T-helper 1 cell (primary cell): ENCODE measurements at places on chromosomes 13 and 19.

DNA sequence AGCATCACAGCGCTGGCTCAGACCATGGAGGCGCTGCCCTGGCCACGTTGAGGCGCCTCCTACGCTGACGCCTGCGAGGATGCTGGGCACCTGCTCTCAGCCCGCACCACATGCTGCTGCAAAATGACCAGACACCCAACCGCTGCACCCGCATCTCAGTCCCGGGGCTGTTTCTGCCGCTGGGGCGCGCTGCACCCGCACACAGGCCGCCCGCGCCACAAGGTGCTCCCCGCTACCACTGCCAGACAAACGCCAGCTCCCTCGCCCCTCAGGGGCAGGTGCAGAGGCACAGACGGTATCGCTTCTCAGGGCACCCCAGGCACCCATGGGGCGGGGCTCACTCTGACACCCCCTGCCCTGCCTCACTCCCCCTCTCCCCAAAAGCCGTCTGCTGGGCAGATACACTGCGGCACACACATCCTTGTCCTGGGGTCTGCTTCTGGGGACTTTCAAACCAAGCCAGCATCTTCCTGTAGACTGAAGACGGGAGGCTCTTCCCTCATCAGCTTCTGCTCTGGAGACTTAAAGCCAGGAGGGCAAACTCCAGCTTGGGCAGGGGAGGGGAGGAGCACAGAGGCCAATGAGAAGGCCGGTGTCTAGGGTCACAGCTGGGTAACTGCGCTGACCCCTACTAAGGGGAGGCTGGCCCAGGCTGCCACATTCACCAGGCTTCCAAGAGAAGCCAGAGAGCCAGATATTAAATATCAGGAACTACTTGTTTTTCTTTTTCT, 16.3 kb downstream of the CHERP start:
- DNase-seq, result no peak

GRCh38 chr19:21699197-21699596, 68.2 kb downstream of the ZNF100 start:
- no peak for DNase-seq

DNA sequence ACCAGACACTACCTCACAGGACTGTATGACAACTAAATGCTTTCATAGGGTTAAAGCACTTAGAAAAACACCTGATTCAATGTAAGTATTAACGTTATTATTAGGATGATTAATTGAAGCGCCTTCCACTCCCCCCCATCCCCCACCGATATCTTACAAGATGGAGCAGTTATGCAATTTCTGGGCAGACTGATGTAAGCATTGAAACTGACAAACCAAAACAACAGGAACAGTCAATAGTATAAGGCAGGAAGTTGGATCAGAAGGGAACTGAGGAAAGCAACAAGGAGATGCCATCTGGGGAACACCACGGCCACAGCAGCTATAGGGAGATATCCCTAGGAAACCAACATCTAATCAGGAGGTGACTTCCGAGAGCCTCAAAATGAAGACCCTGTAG, 3.8 kb downstream of the LCP1 start:
- no peak for DNase-seq

GRCh38 chr19:10269333-10270179, 1.4 kb upstream of the ICAM1 start:
- peak; percentile 85 for DNase-seq

GRCh38 chr13:110815471-110816204, 99.2 kb downstream of the ANKRD10 start:
- no peak for DNase-seq

DNA sequence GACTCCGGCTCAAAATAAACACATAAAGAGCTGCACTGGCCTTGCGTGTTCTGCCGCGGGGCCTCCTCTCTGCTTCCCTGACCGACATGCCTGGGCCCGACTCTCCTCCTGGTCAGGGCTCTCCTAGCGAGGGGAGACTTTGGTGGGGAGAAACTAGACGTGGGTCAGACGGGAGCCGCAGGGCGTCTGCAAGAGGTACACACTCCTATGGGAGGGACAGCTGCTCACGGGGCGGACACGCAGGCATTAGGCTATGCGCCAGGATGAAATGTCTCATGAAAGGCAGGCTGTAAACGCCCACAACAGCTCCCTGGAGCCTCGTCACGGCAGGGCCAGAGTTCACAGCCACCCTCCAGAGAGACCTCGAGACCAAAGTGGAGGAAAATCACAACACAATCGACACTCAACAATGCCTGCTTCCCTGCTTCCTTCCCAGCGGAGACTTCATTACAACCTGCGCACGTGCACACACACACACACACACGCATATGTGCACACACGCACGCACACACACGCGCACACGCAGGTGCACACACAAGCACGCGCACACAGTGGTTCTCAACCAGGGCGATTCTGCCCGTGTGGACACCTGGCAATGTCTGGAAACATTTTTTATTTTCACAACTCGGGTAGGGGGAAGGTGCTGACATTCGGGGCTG, 5.8 kb downstream of the SLC39A3 start:
- DNase-seq, result no peak

GRCh38 chr19:2483084-2483483, 7.2 kb downstream of the GADD45B start:
- DNase-seq, result no peak
